Neural progenitor cell (in vitro differentiated cells): ENCODE measurements at places on chromosomes 2 and 18. TPM values are rescaled to one million over a fixed set of nuclear protein-coding genes. Genes with fewer than 3 reads are reported as not detected.

DNA sequence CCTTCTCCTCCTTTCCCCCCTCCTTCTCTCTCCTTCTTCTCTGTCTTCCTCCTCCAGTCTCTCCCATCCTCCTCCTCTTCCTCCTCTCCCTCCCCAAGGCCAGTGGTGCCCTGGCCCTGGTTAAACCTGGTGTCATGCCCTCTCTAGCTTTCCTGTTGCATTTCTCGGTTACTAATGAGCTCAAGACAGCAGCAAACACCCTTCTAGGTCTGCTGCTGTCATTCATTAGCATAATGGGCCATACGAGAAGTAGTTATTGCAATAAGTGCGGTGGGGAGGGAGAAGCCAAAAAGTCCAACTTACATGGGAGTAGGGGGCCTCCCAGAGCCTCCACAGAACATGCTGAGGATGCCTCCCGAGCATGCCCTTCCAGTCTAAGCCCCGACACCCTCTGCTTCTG lies 177.2 kb downstream of the CELF4 start:
- DNase-seq, result no peak

DNA sequence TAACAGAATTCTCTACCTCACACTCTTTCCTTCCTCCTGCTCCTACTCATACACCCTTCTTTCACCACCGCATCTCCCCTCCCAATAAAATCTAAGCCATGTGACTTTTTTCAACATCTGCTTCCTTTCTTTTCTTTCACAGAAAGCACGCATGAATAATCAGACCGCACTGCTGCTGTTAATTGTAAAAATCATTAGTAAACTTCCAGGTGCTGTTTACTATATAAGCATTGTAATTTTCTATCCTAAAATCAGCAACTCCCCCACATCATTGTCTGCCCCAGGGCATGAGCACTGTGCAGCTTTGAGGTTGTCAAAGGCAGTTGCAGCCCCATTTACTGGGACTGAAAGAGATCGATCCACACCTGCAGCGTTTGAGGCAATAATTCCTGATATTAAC lies 782.6 kb upstream of the ID2 start:
- DNase-seq, result no peak

DNA sequence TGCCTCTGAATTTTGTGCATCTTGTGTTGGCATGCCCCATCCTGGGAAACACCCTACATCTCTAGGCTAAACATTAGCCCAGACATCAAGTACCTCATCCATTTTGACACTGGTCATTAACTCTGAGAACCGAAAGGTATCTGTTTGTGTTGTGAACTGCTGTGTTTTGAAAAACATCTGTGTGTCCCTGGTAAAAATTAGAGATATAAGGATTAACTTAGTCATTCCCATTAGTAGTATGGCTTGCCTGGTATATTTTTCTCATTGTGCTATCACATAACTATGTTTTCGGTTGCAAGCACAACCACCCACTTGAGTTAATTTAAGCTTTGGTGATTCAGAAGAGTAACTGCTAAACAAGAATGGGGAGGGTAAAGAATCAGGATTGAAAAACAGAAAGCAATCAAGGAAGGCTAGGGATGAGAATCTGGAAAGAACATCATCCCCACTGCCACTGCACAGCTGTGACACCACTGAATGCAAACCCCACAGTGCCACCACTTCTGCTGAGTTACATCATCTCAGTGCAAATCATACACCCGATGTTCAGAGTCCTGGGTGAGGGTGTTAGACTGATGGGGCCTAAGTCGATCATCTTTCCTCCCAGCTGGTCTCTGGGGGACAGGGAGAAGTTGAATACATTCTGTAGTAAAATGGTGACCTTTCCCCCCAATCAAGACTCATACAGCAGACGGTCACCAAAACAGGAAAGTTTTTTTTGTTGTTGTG lies 234.0 kb downstream of the EPHA4 start:
- no peak for DNase-seq

DNA sequence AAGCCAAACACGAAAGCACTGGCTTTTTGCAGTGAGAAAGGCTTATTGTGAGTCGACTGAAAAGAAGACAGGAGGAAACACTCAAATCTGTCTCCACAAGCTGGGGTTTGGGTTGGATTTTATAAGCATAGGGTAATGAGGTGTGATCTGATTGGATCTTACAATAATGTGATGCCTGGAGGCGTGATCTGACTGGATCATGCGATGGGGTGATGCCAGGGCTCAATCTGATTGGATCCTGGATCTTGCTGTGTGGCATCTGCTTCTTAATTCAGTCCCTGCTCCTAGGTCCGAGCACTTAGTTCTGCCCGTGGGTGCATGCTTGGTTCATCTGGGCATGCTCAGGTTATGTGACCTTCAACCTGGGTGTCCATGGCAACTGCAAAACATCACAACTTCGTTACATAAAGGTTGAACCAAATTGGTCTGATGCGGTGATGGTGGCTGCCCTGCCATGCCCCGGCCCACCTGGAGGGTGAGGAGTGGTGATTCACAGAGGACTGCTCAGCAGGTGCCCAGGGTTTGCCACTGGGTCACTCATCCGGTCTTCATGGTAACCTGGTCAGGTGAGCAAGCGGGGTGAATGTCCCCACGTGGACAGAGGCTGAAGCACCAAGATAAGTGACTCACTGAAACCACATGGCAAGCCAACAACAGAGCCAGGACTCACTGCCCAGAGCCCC lies 111.0 kb downstream of the KCNF1 start:
- no peak for DNase-seq

SERPINB3 gene
- total RNA-seq, result not detected in 2 replicates

TUBA4B gene
- total RNA-seq, result not detected in 2 replicates

GRCh38 chr18:29004921-29005320 lies 828.0 kb upstream of the CDH2 start:
- peak; percentile 16 for DNase-seq
